ENCODE measurements at places on chromosomes 12 and 14. TPM values are rescaled to one million over a fixed set of nuclear protein-coding genes. Genes with fewer than 3 reads are reported as not detected.

Gene TSHR
- total RNA-seq: 0.08 TPM

DNA sequence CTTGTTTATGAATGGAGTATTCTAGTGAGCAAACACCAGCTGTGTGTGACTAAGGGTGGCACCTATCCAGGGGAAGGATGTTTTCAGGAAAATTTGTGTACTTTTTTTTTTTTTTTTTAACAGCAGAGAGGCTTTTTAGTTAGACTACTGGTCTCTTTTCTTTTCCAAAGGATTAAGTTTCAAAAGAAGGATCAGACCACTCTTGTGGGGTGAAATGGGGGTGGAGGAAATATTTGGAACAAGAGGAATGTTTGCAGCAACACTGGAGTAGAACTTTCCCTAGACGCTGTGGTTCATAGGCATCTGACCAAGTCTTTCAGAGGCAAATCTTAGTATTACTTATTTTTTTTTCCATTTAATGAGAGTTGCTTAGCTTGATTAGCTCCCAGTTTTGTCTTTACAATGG, 21.1 kb downstream of the NUBPL start:
- peaks cover 43% of the 10 kb centered on the region for H3K4me1 ChIP-seq
- no peak overlapping the region for H3K27ac ChIP-seq
- no peaks in the 10 kb centered on the region for H3K27me3 ChIP-seq
- no peak overlapping the region for H3K4me3 ChIP-seq

DNA sequence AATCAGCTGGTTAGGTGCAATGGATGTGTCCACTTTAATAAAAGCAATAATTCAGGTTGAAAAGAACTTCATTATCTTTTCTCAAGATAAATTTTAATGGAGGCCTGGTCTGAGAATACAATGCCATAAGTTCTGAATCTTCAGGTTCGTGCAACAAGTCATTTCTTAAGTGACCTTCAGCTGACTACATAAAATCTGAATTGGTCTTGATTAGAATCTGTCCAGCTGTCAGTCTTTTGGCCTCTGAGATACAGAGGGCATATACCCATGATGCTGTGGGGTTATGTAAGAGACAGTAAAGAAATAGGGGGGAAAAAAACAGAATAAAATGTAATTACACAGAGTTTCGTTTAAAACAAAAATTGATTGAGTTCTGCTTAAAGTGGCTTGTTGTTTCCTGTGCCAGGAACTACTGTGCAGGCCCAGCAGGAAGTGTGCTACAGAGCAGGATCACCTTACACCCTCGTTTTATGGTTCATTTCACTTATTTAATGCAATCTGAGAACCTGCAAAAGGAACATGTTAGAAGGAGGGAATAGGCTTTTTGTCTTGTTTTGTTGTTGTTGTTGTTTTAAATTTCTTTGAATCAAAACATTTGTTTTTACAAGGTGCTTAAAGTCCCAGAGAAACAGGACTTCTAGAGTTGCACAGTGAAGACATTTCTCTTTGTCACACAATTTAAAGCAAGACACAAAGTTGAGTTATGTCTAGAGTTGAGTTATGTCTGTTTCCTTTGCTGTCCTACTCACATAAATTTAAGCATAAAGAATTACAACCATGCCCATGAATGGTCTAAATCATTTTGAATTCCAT, 64.2 kb downstream of the LGR5 start:
- H3K27me3 ChIP-seq: no peaks in the 10 kb centered on the region
- H3K4me3 ChIP-seq: no peak overlapping the region
- no peaks in the 10 kb centered on the region for H3K4me1 ChIP-seq
- ATAC-seq: no peak

DNA sequence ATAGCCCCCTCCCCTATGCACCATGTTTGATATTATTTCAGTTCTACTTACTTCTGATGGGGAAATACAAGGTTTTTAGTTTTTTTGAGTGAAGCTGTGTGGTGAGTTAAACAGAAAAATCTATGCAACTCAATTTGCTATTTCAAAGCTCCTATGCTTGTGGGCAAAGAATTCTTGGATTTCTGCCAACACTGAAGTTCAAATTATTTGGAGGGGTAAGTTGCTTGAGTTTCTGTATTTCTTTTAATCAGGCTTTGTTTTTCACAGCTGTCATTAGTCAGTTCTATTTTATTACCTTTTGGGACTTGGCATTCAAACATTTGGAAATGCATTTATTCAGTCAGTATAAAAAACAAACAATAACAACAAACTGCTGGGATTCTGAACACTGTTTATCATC, 407.5 kb upstream of the MGAT4C start:
- H3K27ac ChIP-seq: no peak overlapping the region
- H3K27me3 ChIP-seq: no peaks in the 10 kb centered on the region
- H3K4me3 ChIP-seq: no peak overlapping the region
- no peaks in the 10 kb centered on the region for H3K36me3 ChIP-seq

- peaks cover 70% of the 10 kb centered on the region for H3K27me3 ChIP-seq
- peaks cover 17% of the 10 kb centered on the region for H3K36me3 ChIP-seq
- ATAC-seq: no peak
- H3K27ac ChIP-seq: no peak within 1 kb of the TSS
Observed at GRCh38 chr12:57216014-57216911, at the start of gene NXPH4. Gene NXPH4, plus strand, starts transcription at chr12:57216794. Its CDS starts 176 bp downstream, at chr12:57216970.

Gene KLHDC1
- 7.8 TPM for total RNA-seq

Gene TAS2R9
- not detected for total RNA-seq

GRCh38 chr12:104672501-104673265, 215.9 kb downstream of the CHST11 start:
- ATAC-seq: no peak
- peaks cover 66% of the 10 kb centered on the region for H3K4me1 ChIP-seq
- no peaks in the 10 kb centered on the region for H3K36me3 ChIP-seq
- no peak overlapping the region for H3K4me3 ChIP-seq
- peak overlapping the region; percentile 60 for H3K27ac ChIP-seq

Gene TSPAN19
- total RNA-seq: 0.10 TPM
